ENCODE measurements at places on chromosomes 5 and 9.

GRCh38 chr9:105975886-105976645, 281.7 kb downstream of the TMEM38B start:
- DNase-seq = no peak

DNA sequence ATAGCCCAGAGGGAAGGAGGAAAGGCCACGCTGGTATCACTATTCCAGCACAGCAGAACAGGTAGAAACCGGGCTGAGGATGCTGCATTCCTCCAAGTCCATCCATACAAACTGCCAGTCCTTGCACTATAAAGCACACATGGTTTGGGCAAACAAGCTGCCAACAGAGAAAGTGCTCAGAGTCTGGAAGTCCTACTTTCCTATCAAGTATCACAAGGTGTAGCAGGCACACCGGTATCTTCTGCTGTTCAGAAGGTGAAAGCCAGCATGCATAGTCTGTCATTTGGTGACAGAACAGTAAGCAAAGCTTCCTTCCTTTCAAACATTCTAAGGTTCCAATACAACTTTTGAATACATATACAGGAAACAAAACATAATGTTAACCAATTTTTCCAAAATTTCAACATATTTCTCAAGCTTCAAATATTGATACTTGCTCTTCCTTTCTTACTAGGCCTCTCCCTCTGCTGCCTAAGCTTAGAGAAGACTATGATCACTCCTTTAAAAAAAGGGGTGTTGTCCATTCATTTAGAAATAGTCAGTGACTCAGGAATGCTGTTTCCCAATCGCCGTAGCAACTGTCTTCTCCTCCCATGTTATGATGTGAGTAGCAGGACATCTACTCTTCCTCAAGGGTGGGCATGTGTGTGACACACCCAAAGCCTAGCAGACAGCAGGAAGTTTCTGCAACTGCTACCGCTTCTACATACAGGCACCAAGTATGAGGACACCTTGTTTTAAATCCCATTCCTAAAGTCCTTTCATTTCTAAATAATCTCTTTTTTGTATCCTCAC, 14.7 kb downstream of the DIAPH1 start:
- no peak for DNase-seq

GRCh38 chr9:113999256-114000062, 78.6 kb downstream of the AMBP start:
- DNase-seq = no peak

DNA sequence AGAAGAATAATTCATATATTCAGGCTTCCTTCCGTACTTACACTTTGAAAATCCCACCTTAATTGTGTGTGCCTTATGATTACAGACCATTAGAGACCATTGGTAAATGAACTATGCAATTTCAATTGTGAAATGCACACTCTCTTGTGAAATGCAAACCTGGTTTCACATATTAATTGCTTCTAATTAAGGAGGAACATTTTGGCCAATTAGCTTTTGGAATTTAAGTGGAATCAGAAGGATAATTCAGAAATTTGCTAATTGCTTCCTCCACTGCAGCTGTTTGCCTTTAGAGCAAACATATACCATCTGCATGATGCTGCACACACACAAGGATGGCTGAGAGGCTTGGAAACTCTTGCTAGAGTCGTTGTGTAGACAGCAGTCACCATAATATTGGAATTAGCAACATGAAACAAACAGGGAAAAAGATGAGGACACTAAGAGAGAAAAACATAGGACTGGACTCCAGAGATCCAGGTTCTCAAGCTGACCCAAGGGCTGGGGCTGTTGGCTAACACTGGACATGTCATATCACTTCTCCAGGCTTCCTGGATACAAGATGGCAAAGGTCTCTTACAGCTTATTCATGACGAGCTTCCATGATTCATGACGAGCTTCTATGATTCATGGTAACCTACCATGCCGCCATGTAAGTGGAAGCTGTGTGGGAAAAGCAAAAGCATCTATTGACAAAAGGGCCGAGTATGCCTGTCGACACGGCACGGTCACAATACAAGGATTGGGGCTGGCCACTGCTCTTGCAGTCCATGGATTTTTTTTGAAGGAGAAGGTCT, 78.0 kb downstream of the PTCH1 start:
- no peak for DNase-seq

DNA sequence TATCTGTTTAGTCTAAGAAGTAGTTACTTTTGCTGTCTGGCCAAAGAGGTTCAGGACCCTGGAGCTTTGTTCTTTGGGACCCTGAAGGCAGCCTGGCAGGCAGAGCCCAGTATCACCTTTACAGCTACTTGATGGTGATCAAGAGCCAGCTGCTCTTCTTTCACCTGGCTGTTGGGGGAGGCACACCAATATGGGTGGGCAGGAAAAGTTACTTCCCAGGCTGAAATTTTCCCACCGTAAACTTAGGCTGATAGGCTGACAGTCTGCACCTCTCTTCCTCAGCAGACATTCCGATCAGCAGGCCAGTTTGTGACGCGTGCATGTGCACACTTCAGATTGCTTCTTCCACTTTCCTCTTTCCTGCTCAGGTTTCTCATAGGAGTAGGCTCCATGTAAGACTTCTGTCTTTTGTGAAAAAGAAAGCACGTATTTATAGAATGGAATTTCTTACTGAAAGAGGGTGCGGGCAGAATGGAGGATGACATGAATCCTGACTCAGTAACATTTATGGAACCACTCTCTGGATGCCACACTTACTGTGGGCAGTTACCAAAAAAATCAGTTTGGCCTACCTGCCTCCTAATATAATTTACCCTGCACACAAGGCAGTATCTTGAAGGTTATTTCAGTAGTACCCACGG, 223.9 kb upstream of the DMRT1 start:
- DNase-seq = no peak

DNA sequence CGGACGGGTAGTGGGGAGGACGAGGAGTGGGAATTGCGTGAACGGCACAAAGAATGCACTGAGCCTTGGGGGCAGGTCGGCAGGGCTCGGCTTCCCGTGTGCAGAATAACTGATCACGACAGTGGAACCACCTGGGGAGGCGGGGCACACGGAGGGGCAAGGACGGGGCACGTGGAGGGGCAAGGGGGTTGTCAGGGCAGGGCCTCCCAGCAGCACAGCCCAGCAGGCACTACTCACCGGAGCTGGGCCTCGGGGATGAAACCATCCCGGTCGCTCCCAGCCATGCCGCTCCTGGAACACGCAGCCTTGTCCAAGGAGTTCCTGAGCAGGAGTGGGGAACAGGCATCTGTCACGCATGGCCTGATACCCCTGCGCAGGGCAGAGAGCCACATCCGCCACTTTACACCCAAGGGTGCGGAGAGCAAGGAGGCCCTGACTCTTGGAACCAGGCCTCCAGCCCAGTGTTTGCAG, 33.4 kb downstream of the SARDH start:
- DNase-seq = no peak

DNA sequence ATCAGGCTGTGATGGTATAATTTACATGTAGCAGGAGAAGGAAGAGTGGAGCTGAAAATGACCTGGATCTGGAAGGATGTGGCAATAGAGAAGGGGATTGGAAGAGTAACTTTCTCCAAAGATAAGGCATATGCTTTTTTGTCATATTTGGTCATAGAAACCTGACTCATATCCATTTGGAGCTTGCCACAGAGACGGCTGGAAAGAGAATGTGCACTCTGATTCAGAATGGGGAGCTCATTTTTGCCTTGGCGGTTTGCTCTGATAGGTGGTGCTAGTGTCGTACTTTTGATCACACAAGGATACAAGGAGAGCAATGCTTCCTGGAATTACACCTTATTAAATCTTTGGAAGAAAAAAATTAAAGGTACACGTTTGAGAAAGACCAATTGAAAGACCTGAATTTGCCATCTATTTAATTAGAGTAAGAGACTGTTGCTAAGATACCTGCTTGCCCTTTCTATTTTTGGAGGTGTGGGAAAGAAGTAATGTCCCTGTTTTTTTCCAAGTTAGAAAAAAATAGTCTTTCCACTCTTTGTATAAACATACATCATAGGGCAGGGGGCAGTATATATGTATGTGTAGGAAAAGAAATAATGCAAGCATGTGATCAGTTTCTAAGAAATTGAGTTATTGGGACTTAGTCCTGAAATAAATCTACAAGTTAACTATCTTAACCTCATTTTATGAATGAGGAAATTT, 5.4 kb downstream of the LSM11 start:
- no peak for DNase-seq

DNA sequence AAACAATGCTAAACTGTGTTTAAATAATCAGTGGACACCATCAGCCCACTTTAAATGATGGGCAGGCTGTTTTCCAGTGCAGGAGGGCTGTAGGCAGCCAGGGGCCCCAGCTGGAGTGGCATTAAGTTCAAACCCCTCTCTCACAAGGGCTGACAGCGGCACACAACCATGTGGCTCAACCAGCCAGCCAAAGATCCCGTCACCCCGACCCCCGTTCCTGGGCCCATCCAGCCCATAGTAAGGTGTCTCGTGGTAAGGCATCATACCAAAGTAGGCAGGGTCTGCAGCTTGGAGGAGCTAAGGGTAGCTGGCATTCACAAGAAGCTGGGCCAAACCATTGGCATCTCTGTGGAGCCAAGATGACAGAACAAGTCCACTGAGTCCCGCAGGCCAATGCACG, 24.9 kb downstream of the BTNL9 start:
- DNase-seq = no peak

- DNase-seq = no peak
Measured at GRCh38 chr9:77712533-77713130, 64.5 kb upstream of the GNA14 start.

- no peak for DNase-seq
Measured at GRCh38 chr9:127749090-127749787, 14.1 kb upstream of the TOR2A start.

DNA sequence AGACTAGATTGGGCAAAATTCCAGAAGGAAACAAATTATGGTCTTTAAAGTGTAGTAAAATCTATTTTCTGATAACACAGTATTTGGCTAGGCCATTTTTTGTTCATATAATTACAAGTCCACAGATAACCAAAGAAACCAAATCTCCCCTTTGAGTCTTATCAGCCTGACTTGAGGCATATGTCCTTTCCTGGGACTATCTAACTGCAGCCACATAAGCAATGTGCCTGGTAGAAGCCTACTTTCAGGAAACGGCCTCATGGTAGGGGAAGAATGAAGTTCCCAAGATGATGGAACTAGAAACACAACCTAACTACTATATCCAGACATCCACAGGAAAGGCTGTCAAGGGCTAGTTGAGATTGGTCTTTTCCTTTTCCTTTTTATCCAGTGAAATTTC, 130.0 kb downstream of the PIK3R1 start:
- no peak for DNase-seq

- DNase-seq = no peak
Measured at GRCh38 chr9:105309531-105309931, 65.1 kb downstream of the SLC44A1 start.

GRCh38 chr5:38265546-38266179, 7.3 kb downstream of the EGFLAM start:
- peak; percentile 35 for DNase-seq

GRCh38 chr9:114238891-114239875, 83.7 kb upstream of the ORM1 start:
- DNase-seq = no peak
